ENCODE measurements at places on chromosomes 2 and 18. TPM values are rescaled to one million over a fixed set of nuclear protein-coding genes. Genes with fewer than 3 reads are reported as not detected.

GRCh38 chr2:142722569-142722968, 154.9 kb upstream of the KYNU start:
- no peak for DNase-seq

GRCh38 chr2:238426568-238427434, at the start of gene ASB1:
Gene ASB1, plus strand, starts transcription at chr2:238426927. Its CDS starts 144 bp downstream, at chr2:238427071.
- peak; percentile 48 for DNase-seq

DNA sequence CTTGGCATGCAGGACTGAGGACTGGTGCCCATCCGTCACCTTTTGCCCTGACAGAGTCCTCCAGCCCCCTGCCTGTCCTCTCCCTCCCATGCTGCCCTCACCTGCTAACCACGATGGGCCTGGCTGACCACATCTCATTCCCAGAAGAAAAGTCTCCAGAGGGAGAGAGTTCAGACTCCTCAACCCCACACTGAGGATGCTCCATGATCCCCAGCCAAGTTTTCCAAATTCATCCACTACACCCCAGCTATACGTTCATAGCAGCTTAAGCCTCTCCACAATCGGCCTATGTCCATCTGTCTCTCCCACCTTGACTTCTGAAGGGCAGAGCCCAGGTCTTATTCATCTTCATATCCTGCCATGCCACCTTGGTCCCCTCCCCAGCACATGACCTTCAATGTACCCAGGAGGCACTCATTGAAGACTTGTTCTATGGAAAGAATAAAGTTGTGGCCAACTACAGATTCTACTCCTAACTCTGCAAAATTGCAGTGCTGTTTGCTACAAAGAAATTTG, 115.6 kb upstream of the ID2 start:
- DNase-seq, result no peak

DNA sequence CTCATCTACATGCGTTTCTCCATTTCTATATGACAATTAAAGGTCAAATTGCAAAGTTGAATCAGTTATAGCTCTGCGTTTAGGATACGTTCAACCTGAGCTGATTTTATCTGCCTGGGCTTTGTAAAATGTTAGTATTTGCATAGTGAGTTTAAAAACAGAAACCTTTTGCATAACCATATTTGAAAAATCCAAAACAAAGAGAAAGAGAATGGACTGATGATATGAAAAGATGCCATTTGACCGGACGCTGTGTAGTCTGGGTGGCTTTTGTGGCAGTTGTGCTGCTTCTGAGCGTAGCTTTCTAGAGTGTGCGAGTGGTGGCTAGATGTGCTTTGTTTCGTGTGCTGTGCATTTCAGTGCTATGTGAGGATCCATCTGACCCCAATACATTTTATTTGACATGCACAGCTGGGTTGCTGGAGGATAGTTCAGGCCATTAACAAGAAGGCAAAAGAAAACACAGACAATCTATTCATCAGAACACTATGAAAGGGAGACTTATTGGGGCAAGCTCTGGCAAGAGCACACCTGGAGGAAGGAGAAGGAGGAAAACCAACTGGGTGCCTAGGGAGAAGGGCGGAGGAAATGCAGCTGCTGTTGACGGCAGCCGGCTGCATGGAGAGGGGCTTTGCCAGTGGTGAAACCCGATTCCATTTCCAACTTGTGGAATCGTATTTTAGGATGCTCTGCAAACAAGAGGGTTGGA, 126.8 kb downstream of the ACOXL start:
- no peak for DNase-seq

GRCh38 chr18:52914148-52914547, 574.2 kb downstream of the DCC start:
- DNase-seq, result no peak

The GLI2 gene
- 3.4 TPM for total RNA-seq

The CABYR gene
- not detected for total RNA-seq

The LRRC30 gene
- total RNA-seq, result not detected
